Bronchial epithelial cell (primary cell): ENCODE measurements at places on chromosomes 7 and 10. TPM values are rescaled to one million over a fixed set of nuclear protein-coding genes. Genes with fewer than 3 reads are reported as not detected.

- DNase-seq: no peak
Observed at GRCh38 chr10:124494046-124494807, 32.6 kb downstream of the LHPP start.

GRCh38 chr10:20988357-20988983 lies 91.4 kb upstream of the NEBL start:
- DNase-seq: no peak

DNA sequence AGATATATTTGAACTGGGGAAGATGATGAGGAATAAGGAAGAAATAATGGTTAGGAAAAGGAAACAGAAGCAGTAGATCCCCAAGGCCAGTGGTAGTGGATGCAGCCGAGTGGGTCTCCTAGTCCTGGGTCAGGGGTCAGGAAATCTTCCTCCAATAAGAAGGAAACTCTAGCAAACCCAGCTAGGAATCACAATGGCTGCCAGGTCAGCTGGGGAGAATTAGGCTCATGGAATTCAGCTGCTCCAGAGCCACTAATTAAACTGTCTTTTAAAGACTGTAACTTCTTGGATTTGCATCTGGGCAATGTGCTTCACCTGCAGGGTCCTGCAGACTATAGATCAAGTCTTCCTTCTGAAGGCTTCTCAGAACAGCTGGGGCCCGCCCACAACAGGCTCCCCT lies 644.4 kb downstream of the KCNMA1 start:
- no peak for DNase-seq

The PRF1 gene
- total RNA-seq: not detected in 2 replicates

The DOCK4 gene
- total RNA-seq: 4.5 and 10.1 TPM in 2 replicates

The SFRP4 gene
- 0.26 TPM in 1 of 2 replicates, not detected in the other for total RNA-seq

The MKX gene
- total RNA-seq: 1.8 and 2.3 TPM in 2 replicates
